Sciatic nerve (tissue), 2 donors: ENCODE measurements at places on chromosomes 1 and 21.

DNA sequence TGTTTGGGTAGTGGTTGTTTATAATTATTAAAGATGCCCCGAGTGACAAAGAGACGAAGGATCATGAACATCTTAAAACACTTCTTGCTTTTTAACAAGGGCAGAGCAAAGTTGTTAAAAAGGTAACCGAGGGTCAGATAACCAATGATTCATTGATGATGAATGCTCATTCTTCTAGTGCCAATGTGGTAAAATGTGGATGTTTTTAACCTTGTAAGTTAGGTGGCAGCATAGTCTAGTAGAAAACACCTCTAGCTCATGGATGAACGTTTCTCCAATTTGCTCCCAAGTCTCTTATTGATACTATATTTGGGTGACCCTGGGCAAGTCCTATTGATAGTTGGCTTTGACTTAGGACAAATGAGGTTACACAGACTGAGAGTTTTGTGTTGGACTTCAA, 167.9 kb downstream of the KIF26B start:
- DNase-seq, result no peak

- no peak for DNase-seq
These were observed 402.8 kb downstream of the PCP4 start for GRCh38 chr21:40270047-40270446.

- DNase-seq, result peak; percentile 83
These were observed 61.7 kb downstream of the FCRL5 start for GRCh38 chr1:157490467-157491165.

- no peak for DNase-seq
These were observed 92.4 kb upstream of the AKT3 start for GRCh38 chr1:243942196-243943150.

DNA sequence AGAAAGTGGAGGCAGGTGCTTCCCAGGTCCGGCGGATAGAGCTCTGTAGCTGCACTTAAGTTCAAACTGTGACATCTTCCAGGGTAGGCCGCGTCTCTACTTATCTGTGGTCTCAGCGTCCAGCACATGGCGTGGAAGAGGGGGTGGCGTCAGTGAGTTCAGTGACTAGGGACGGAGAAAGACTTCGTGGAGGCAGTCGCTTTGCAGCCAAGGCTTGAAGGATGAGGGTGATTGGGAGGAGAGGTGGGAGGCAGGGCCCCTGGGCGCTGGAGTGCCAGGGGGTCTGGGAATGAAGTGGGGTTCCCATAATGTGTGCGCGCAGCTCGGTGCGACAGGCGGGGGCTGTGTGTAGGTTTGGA, 444 bp upstream of the AGO1 start:
- DNase-seq, result no peak

DNA sequence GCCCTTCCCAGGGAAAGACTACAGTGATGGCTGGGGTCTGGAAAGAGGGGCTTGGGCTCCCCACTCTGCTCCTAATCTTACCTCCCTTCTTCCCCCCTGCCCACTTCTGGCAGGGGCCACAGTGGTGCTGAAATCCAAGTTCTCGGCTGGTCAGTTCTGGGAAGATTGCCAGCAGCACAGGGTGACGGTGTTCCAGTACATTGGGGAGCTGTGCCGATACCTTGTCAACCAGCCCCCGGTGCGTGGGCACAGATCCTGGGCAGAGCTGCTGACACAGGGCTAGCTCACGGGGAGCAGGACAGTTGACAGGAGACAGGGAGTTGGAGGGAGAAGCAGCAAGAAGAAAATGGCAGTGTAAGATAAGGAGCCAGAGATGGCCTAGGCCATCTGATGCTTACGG, 2.4 kb downstream of the SLC27A3 start:
- DNase-seq, result no peak

GRCh38 chr1:12513181-12513580, 104.8 kb downstream of the DHRS3 start:
- no peak for DNase-seq
